ENCODE measurements at places on chromosomes 5 and 9. TPM values are rescaled to one million over a fixed set of nuclear protein-coding genes. Genes with fewer than 3 reads are reported as not detected.

The FRMD3 gene
- 32.4 TPM for total RNA-seq

DNA sequence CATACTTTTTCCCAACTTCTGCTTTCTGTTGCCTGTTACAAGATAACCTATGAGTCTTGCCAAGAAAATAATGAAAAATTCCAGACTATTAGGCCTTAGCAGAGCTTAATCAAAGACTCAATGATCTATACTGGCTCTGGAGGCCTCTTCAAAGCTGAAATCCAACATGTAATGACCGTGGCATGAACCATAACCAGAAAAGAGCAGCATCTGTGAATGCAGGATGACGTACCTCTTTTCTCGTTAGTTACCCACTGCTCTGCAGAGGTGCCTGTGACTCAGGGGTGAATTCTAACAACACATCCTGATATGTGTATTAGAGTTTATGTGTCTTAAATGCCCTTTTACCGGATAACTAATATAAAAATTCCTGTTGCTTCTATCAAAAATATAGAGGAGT, 645.4 kb downstream of the PRELID2 start:
- no peak for DNase-seq

DNA sequence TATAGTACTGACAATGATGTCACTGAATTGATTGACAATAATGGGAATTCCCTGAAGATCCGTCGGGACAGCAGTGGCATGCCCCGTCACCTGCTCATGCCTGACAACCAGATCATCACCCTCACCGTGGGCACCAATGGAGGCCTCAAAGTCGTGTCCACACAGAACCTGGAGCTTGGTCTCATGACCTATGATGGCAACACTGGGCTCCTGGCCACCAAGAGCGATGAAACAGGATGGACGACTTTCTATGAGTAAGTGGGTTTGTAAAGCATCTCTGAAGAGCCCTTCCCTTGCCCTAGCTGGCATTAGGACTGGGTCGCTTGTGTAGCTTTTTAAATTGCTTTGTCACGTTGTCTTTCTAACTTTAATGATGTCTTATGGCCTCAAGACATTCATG, 72.7 kb upstream of the WWC1 start:
- no peak for DNase-seq

DNA sequence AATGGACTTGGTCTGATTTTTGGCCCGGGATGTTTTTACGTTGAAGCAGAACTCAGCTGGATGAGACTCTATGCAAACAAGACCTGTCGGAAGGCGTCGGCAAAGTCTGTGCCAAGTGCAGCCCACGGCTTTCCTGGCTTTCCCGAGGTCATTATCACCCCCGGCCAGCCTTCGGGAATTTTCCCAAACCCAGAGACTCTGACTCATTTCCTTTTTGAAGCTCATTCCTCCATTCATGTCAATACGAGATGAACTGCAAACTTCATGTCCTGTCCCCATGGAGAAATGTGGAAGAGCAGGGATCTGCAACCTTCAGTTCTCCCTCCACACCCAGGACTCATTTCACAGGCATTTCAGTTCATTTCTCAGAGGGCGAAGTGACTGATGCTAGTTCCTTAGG, 95.3 kb downstream of the IRX2 start:
- no peak for DNase-seq

DNA sequence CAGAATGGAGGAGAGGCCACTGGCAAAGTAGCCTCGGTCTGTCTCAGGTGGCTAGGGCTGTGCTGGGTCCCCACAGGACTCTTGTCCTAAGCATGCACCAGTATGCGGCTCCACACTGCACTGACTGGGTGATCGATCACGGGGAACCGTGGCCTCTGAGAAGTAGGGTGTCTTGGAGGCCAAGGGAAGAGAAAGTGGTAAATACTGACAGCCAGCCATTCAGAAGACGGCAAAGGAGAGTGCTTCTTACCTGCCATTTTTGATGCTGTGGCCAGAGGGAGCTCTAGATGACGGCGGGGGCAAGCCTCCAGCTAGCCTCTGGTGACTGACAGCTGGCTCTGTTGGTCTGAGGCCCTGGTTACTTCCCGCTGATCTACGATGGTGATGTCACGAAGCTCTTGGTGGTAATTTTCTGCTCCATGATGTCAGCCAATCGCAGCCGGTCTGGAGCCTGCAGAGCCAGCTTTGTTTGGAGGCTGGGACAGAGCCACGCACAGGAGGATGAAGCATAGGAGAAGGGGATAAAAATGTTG, 40.4 kb upstream of the GADD45G start:
- DNase-seq = no peak

GRCh38 chr9:124496075-124496449, 11.1 kb downstream of the NR5A1 start:
- DNase-seq = no peak

- DNase-seq = no peak
These were observed 163.4 kb upstream of the PUM3 start for GRCh38 chr9:3007326-3007725.

All from left colon (tissue), 2 donors.